Foreskin keratinocyte (primary cell): ENCODE measurements at places on chromosomes 5 and 9. TPM values are rescaled to one million over a fixed set of nuclear protein-coding genes. Genes with fewer than 3 reads are reported as not detected.

Gene SOX30
- total RNA-seq, result 0.04 TPM in 1 of 2 replicates, not detected in the other

GRCh38 chr9:13450723-13451122 is 171.2 kb upstream of the MPDZ start:
- DNase-seq, result no peak

DNA sequence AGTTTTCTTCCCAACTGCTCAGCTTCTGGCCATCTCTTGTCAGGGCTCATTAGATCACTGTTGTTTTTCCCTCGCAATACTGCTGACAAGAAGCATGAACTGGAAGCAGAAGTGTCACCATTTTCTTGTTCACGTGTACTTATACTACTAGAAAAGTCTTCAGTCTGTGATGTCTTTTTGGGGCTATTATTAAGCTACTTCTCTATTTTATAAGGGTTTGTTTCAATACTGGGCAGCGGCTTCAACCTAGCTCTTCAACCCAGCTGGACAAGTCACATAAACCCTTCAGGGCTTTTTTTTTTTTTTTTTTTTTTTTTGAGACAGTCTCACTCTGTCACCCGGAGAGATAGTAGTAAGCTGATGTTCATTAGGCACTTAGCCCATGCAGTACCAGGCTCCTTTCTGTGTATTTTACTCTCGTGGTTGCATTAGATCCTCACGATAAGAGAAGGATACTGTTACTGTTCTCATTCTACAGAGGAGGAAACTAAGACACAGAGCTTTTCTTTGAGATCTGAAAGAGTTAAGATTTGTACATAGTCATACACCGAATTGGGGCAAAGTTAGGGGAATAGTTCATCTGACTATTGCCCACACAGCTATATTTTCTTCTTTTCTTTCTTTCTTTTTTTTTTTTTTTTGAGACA is 20.5 kb downstream of the RAPGEF1 start:
- no peak for DNase-seq

DNA sequence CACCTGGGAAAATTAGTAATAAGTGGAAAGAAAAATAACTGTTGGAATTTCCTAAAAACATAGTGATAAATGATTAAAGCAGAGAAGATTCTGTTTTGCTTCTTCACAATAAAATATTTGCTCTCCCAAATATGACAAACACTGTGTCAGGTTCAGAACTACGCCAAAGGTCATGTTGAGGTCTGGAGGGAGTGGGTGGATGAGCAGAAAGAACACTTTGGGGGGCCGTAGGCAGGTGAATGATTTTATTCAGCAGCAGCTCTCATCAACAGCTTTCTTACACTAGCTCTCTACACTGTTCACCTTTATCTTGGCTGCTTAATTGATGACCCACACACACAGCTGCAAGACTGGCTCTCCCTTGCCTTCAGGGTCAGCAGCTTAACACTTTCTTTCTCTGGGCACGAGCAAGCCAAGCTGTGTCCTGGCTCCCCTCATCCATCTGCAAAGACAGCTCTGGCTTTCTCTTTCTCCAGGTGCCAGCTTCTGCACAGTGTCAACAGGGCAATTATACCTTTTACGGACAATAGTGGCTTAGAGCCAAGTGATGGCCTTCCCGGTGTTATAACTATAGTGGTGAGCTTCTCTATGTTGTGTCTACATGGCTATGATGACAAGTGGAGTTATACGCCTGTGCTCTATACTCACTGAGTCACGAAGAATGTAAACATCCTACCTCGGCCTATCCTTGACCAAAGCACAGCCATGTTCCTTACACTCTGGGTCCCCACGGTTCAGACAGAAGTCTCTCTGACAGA is 18.9 kb upstream of the GPX8 start:
- DNase-seq, result no peak

- peak; percentile 87 for DNase-seq
These were observed 208.9 kb upstream of the DMRTA1 start for GRCh38 chr9:22237497-22238363.

GRCh38 chr5:6397536-6398269 is 19.4 kb upstream of the MED10 start:
- DNase-seq, result no peak

Gene VCAN
- total RNA-seq, result 2.6 and 5.8 TPM in 2 replicates

- DNase-seq, result no peak
These were observed 45.3 kb upstream of the OSMR start for GRCh38 chr5:38800515-38800914.

Gene TMEM245
- total RNA-seq, result 36.8 and 38.6 TPM in 2 replicates

DNA sequence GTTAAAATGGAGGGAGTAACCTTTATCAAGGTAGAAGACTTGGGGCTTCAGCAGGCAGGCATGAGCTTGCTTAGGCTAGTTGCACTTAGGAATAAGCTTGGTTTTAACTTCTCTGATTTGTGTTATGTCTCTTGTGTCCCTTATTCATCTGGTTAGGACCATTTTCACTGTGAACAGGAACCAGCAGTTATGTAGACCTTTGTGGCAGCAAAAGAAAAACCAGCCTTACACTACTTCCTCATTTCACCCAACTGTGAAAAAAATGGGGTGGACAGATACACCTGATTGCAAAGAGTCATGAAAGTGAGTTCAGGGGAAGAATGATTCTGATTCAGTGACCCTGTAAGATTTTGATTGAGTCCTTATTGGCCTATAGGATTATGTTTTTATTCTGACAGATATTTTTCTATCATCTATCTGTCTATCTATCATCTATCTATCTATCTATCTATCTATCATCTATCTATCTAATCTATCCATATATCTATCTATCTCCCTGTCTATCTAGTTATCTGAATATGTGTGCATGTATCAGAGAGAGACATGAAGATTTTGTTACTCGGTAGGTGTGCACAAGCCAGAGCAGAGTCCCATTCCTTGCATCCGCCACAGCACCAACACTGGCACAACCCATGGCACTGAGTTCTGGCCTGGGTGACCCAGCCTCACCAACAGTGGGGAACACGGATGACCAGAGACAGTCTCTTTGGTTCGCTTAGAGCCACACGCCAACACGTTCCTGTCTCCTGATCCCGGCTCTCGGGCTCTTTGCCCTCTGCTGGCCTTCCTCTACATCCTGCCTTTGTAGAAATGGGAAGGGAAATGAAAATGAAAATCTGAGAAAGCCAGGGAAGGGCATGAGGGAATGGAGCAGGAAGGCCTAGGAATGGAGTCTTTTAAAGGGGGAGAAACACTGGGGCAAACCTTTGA is 1.3 kb upstream of the ZNF366 start:
- no peak for DNase-seq

DNA sequence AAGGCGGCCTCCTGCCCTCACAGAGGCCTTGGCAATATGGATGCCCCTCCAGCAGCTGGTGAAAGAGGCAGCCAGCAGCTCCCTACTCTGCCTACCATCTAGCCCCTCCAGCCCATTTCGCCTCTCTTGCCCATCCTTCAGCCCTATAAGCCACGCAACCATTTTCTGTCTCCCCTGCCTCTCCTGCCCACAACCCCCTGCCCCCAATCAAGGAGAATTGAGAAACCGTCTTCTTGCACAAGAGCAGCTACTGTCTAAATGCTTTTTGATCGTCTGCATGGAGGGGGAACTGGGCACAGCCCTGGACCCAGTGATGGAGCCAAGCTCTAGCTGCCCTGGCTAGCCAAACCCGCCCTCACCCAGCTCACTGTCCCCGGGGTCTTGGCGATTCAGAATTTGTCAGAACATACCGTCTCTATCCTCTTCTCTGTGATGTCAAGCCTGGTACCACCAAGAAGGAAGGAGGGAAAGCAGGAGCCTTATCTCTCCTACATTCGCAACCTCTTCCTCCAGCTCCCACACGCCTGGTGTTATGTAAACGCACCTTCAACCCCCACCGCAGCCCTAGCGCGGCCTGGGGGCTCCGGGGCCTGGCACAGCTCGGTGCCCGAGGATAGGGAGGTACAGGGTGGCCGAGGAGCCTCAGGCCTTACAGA is 1.2 kb downstream of the SPRY4 start:
- DNase-seq, result no peak

Gene KIF24
- 6.0 and 6.7 TPM in 2 replicates for total RNA-seq

GRCh38 chr5:90803381-90803780 is 244.8 kb downstream of the ADGRV1 start:
- DNase-seq, result no peak

Gene GGTA1
- total RNA-seq, result not detected in 2 replicates

DNA sequence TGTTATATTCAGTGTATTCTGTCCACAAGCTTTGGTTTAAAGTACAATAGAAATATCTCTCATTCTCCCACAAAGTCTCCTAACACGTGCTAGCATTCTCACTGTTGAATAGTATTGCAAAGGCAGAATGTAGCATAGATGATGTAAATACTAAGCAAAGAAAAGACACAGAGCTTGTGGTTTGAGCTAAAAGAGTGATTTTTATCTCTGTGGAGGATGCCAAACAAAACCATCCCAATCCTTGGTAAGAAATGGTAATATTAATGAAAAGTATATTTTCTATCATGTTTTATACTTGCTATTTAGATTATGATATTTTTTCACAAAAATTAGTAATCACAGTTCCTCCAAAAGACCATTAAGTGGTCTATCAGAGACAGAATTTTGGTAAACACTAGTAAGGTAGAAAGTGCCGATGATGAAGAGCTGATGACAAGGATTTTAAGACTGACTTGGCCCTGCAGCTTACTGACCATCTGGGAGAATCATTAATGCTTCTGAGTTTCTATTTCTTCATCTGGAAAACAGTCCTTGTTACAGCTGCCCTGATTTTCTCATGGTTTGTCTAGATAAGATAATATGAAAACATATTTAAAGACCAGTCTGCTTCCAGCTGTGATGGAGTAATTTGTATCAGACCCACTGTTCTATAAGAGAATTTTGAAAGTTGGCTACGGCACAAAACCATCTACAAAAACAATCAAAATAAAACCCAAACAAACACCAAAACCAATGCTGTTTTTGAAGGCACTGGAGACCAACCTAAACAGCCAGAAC is 510.2 kb downstream of the SPATA31D1 start:
- DNase-seq, result no peak

- no peak for DNase-seq
These were observed 274.3 kb upstream of the ANKRD55 start for GRCh38 chr5:56507351-56507930.

Gene ALDH1B1
- 29.8 and 38.4 TPM in 2 replicates for total RNA-seq

Gene C5orf22
- total RNA-seq, result 19.2 and 21.3 TPM in 2 replicates

GRCh38 chr5:172748341-172748843 is 22.6 kb downstream of the DUSP1 start:
- no peak for DNase-seq

DNA sequence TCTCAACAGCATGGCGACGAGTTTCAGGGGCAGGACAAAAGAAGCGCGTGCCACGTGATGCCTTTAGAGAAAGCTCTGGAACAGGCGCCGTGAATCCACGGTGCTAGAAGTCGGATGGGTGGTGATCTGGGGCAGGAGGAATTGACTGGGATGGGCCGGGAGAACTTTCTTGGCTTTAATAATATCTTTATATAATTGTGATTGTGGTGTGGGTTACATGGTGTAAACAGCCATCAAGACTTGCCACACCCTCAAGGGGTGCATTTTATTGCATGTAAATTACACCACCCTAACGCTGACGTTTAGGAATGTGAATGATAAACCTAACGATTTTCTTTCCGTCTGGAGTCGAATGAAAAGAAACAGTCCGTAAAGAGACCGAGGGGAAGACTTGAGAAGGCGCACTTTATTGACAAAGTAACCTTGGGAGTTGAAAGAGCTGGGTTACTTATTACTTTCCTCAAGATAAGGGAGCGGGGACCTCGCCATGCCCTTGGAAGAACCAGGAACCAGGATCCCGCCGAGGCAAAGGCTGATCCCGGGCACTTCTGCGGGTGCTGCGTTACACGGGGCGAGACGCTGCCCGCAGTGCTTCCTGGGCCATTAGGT is 8.5 kb downstream of the NRARP start:
- DNase-seq, result no peak

DNA sequence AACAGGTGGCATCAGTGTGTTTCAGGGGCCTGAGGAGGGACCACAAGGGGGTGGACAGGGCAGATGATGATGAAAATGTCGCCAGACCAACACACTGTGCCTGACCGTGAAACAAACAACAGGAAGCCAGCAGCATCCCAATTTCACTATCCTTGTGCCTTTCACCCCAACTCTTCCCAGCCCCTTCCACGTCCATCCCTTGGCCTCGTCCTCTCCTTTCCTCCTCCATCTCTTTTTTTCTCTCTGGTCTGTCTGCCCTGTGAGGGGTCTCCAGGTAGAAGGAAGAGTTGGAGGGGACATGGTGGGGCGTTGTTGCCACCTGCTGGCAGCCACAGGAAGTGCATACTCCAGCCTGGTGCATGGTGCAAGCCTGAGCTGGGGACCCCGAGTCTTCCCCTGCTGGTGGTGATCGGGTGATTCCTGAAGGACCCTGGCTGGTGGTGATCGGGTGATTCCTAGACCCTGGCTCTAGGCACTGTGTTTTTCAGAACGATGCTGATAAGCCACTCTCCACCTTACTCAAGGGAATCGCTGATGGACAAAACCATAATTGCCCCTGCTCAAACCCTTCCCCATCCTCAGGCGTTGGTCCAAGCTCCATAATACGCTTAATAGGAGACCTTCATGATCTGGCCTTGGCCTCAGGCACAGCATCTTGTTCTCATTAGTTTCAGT is 21.7 kb upstream of the NSD1 start:
- DNase-seq, result no peak

DNA sequence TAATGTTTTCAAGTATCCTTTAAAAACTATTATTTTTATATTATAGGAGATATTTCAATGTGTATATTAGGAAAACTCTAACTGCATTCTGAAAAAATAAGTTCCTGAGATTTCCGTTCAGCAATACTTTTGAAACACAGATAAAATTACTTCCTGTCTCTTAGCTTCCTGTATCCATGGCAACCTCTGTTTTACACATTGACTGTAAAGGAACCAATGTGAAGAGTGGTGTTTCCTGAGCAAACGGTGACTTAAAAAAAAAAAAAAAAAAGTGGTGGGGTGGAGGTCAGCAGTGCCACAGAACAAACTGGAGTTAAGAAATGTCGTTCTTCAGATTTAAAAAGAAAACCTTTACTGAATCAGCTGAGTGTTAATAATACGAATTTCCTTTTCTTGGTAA is at the start of gene LRRC70:
Gene LRRC70 (plus strand): TSS at position 280 of the 400 bp plus-strand sequence. CDS start 620 bp downstream, outside the sequence.
- no peak for DNase-seq

DNA sequence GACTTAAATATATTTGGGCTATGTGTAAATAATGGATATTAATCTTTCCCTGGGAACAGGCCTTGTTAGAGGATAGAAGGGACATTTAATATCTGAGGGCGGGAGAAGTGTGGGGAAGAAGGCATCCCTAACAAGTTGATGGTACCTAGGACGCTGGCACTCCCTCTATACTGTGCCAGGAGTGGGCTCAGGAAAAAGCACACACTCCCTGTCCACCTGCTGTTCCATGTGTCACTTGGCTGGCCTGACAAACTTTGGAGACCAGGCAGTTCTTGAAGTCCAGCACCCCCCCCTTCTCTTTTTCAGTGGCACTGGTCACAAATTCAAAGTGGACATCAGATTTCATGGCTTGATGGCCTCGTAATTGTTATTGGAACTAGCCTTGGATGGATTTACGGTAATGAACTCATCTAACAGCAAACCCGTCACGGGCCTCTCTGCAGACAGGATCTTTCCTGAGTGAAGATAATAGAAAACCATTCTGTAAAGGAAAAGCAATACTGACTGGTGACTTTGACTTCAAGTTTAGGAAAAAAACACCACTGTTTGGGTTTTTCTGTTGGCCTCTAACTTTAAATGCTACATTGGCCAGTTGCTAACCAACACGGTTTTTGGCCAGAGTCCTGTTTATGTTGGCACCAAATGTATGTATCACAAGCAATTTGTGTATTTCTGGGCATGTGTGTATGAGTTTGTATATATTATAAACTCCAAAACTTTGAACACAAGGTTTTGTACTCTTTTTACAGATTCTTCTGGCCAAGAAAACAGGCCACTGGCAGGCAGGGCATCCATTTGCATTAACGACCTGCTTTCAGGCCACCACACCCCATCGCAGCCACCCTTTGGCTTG is 552.6 kb downstream of the CCDC171 start:
- no peak for DNase-seq

Gene MAMDC2
- 9.4 and 22.7 TPM in 2 replicates for total RNA-seq

GRCh38 chr9:131403493-131403773 is 9.5 kb downstream of the PRRC2B start:
- DNase-seq, result no peak
